Fibroblast of villous mesenchyme (primary cell): ENCODE measurements at places on chromosomes 13 and 19. TPM values are rescaled to one million over a fixed set of nuclear protein-coding genes. Genes with fewer than 3 reads are reported as not detected.

DNA sequence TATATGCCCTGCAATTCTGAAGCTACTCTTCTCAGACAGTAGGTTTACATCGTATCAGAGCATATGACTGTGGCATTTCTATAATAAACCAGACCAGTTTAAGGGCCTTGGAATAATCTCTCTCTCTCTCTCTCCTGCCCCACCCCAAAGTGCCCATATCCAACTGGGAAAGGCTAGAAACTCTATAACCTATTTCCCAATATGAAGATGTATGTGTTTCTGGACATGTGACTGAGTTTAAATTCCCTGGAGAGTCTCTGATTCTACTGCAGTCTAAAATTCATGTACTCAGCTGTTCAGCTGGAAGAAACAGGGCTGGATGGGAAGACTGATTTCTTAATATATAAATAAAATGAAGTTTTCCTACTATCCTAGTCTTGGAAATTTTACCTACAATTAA, 91.9 kb upstream of the MBNL2 start:
- DNase-seq = peak; percentile 82

DNA sequence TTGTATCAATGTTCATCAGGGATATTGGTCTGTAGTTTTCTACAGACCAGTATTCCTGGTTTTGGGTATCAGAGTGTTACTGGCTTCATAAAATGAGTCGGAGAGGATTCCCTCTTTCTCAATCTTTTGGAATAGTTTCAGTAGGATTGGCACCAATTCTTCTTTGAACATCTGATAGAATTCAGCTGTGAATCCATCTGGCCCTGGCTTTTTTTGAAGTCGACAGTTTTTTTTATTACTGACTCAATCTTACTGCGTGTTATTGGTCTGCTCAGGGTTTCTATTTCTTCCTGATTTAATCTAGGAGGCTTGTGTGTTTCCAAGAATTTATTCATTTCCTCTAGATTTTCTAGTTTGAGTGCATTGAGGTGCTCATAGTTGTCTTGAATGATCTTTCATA, 11.4 kb downstream of the TEX26 start:
- DNase-seq = no peak

Gene CRLF1
- not detected in 2 replicates for total RNA-seq

Gene CYP4F2
- not detected in 2 replicates for total RNA-seq

GRCh38 chr13:111938741-111939665, 127.9 kb upstream of the SOX1 start:
- no peak for DNase-seq

Gene AXL
- 360 and 363 TPM in 2 replicates for total RNA-seq

DNA sequence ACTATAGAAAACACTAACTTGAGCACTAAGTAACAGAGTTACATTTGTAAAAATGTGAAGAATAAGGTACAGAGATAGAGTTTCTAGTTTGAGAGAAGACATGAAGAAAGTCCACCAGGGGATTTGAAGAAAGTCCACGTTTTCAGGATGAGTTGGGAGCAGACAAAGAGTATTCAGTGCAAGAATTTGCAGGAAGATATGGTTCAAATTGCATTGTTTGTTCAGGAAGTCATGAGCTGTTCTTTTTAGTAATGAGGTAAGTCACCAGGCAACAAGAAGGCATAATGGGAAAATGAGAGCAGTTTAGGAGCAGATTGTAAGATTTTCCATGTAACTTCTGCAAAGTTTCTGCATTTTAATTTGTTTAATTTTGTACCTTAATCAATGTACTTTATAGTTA, 618.0 kb downstream of the DACH1 start:
- DNase-seq = no peak

Gene ZNF350
- total RNA-seq = 6.8 and 7.8 TPM in 2 replicates

- DNase-seq = no peak
Measured at GRCh38 chr13:95247852-95248251, 53.4 kb downstream of the ABCC4 start.

GRCh38 chr13:43905435-43906031, 25.8 kb downstream of the LACC1 start:
- DNase-seq = peak; percentile 73

Gene POGLUT2
- total RNA-seq = 15.5 and 30.2 TPM in 2 replicates

- DNase-seq = no peak
Measured at GRCh38 chr19:19261350-19262189, 11.5 kb downstream of the TM6SF2 start.

DNA sequence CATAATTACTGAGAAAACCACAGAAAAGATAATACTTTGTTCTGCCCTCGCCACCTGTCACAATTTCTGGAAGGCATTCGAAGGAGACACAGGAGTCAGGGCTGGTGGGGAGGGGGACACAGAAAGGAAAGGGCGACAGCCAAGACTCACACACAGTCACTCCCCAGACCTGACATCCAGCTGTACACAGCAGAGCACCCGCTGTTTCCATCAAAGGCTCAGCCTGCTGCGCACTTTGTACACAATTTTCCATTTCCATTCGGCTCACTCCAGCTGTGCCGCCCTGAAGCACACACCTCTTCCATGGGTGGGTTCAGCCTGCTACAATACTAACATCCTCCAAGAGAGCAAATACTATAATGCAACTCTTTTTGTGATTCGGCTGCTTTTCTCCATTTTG, 38.0 kb downstream of the STK24 start:
- no peak for DNase-seq

DNA sequence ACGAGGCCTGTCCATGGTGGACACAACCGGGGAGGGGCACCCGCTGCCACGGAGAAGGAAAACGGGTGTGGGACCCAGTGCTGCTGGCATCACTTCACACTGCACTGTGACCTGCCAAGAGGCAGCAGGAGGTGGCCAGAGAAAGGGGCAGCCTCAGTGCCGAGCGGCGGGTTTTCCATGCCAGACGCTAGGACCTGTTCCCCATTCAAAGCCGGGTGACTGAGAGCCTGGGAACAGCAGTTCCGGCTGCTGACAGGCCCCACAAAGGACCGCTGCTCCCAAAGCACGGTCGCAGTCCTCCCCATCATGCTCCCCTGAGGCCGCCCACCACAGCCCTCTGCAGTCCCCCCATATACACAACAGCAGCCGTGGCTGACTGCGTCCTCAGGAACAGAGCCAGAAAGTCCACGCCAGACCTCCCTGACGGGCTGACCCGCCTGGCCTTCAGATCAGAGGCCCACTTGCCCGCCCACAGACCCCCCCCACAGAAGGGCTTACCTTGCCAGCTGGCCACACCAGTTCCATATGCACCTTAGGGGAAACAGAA, 5.4 kb downstream of the AKAP8 start:
- DNase-seq = no peak

Gene TIMM29
- 38.7 and 41.0 TPM in 2 replicates for total RNA-seq

- DNase-seq = no peak
Measured at GRCh38 chr19:48598996-48599700, 7.4 kb upstream of the SPACA4 start.

DNA sequence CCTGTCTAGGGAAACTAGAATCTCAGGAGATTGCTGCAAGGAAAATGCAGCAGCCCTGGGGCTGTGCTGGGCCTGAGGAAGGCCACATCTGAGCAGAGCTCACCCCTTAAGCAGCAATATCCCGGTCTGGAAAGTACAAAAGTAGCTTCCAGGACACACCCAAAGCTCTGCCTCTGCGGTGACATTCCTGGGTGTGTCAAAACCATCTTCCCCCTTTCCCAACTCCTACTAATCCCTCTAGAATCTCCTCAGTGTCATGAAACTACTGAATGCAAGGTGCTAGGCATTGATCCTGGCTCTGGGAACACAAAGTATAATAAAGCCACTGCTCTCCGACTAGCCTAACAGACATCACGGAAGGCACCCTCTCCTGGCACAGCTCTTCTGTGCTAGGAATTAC, 5.0 kb downstream of the PBX4 start:
- DNase-seq = peak; percentile 41
